ENCODE measurements at places on chromosomes 5 and 9. TPM values are rescaled to one million over a fixed set of nuclear protein-coding genes. Genes with fewer than 3 reads are reported as not detected.

FCN2 gene
- 1.2 TPM for total RNA-seq

SLC1A3 gene
- total RNA-seq = 429 TPM

CCNI2 gene
- not detected for total RNA-seq

KLF4 gene
- total RNA-seq = 386 TPM

CDKN2B gene
- total RNA-seq = 68.7 TPM

SPATA31C1 gene
- total RNA-seq = not detected

NEUROG1 gene
- not detected for total RNA-seq

C5orf52 gene
- not detected for total RNA-seq

GRCh38 chr5:94086194-94086593, 344.8 kb upstream of the POU5F2 start:
- no peak for DNase-seq

- DNase-seq = no peak
Measured at GRCh38 chr5:133741396-133741795, 129.1 kb upstream of the FSTL4 start.

DNA sequence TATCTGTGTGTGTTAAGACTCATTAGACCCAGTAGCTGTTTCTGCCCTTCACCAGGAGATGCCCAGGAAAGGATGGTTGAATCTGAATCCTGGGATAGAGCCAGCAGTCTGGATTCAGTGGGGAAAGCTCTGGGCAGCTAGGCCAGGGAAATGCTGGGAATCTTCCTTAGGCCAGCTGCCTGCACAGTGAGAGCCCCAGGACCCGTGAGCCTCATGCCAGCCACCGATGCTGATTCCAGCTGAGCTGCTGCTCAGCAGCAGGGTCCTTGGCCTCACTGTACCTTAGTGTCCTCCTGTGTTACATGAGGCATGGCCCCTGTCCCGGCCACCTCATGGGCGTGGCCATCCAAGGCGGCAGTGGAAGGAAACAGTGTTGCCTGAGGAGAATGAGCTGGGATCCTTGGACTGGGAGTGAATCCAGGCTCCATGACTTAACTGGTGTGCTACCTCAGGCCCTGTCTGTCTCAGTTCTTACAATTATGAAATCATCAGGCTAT, 87.1 kb downstream of the AMBP start:
- peak; percentile 78 for DNase-seq

GRCh38 chr9:94895668-94896067, 169.2 kb downstream of the AOPEP start:
- DNase-seq = no peak

DNA sequence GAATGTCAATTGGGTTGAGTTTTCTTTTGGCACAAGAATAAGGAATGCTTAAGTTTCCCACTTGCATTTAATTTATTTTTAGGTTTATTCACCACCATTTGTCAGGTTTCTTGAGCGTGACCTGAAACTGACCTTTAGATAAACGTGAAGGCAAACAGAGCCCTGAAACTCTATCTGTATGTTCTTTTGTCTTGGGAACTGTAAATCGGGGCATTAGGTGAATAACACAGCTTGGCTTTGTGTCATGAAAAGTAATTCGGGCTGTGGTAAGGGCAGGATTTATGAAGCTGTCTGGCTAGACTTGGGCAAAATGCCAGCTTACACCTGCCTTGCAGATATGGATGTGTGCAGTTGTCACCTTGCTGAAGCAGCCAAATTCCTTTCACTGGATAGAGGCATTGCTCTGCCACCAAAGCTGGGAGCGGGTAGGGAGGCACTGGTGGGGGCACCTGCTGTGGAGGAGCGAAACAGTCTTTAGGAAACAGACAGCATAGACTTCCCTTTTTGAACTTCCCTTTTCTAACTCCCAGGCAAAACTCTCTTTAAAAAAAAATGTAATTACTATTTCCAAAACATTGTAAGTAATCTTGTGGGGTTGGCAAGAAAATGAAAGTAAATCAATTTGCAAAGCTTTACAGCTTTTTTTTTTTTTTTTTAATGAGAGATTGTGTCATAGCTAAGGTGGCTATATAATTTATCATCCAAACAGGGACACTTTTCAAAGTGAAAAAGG, 545.2 kb downstream of the CSNK1G3 start:
- DNase-seq = no peak

DNA sequence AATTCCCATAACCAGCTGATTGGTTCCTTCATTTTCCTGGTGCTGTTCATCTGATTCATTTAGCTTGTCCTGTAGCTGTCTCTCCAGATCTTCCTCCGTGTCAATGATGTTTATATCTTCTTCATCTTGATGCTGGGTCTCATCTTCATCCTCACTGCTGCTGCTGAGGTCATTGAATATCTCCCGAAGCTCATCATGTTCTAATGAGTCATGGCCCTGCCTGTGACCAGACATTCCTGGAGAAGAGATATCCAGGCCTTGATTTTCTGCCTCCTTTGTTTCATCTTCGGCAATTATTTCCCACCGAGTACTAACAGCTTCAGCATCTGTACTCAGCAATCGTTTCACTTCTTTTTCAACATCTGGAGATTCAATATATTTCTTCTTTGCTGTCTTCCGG, 1.4 kb downstream of the TAF7 start:
- DNase-seq = no peak

DNA sequence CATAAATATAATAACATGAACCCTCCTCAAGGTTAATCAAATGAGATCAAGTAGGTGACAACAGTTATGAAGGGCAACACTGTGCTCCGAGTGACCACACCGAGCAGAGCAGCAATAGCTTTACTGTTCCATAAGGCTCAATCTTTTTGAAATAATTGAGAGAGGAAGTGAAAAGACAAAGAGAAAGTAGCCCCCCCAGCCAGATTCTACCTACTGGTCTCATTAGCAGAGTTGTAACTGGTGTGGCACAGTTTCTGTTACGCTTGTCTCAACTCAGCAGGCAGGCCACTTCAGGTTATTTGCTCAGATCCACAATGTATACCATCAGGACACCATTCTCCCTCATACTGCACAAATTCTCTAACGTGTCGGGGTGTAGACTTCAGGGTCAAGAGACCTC, 14.0 kb downstream of the PRUNE2 start:
- no peak for DNase-seq

DNA sequence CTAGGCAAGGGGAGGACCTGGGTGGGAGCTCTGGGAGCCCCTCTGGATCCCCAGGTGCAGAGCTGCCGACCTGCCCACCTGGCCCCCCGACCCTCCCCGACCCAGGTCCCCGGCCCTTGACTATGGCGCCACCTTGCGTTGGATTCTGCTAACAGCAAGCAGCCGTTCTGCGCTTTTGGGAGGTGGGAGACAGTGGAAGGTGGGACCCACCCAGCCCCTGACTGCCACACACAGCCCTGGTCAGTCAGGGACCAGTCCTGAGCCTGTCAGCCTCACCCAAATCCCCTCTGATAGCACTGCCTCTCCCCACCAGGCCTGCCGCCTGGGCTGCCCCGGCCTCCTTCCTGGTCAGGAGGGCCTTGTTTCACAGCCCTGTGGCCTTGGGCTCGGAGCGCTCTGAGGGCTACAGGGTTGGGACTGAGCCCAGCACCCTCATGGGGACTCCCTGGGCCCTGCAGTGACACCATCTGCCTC, 77.9 kb downstream of the HMCN2 start:
- DNase-seq = no peak

- DNase-seq = no peak
Measured at GRCh38 chr5:176545737-176546509, 3.2 kb upstream of the CDHR2 start.

DNA sequence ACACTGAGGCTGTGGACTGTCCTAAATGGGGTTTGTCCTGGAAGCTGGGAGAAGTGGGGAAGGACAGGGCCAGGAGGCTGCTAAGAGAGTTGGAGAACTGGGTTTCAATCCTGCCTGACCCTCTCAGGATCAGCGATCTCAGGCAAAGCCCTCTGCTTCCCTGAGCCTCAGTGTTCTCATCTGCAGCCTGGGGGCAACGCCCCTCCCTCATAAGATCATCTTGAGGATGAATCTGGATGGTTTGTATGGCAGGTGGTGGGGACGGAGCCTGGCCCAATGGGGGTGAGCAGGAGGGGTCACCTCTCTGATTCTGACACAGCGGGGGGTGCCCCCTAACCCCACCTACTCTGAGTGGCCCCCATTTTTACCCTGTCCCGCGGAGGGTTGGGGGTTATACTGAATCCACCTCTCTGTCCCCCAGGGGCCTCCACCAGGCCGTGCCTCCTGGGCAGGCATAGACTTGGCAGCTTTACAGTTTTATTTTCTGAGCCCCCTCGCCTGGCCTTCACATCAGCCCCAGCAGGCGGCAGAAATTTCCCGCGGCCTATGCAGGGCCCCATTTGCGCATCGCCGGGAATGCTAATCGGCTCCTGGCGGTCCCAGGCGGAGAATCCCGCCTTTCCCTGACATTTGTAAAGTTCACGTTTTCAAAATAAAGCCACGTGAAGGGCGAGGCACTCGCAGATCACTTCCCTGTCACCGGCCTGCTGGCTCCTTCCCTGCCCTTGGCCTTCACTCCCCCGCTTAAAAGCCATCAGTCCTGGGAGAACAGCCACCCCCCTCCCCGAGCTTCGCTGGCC, 17.8 kb upstream of the LAMC3 start:
- no peak for DNase-seq

GRCh38 chr9:17380126-17380861, 198.6 kb upstream of the SH3GL2 start:
- DNase-seq = no peak

- DNase-seq = no peak
Measured at GRCh38 chr9:136808075-136808805, 492 bp downstream of the RABL6 start.

DNA sequence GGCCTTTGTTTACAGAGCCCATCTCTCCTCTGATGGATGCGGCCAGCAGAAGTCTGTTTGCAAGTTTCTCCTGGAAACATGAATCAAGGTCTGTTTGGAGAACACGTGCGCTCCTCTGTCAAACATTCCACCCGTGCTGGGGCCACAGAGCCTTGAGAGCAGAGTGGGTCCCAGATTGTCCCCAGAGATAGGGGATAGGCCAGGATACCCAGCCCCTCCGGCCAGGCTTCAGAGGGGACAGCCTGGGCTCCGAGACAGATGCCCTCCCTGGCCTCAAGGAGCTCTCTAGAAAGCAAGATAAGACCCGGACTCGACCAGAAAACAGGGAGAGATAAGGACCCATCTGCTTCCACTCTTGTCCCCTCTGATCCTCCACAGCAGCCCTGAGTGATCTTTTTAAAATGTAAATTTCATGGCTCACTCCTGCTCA, 40.4 kb upstream of the HAND1 start:
- DNase-seq = no peak

DNA sequence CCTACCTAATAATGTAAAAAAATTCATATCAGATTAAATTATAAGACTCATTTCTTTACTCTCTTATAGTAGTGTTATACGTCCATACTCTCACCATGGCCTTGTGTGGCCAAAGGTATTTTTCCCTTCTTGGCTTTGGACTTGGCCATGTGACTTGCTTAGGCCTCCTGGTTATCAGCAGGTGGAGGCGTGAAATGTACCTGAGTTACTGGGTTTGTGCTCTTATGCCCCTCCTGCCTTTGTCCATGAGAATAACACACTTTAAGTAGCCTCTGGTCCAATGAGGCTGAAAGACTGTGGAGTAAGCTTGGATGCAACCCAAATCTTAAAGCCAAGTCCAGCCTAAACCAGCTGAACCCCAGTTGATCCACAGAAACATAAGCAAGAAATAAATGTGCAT, 68.7 kb downstream of the RETREG1 start:
- DNase-seq = no peak

DNA sequence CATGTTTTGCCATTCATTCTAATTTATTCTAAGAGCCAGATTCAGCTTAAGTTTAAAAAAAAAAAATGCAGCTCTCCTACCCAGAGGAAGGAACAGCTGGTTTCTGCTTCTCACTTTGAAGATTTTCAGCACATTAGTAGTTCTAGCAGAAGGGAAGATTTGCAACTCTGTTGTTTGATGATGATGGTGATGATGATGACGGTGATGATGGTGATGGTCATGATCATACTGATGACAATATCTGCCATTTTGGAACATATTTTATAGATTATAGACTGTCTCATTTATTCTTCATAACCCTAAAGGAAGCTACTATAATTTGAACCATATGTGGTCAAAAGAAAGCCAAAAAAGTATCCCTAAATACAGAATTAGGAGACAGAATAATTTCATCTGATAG, 7.9 kb upstream of the MED10 start:
- no peak for DNase-seq

DNA sequence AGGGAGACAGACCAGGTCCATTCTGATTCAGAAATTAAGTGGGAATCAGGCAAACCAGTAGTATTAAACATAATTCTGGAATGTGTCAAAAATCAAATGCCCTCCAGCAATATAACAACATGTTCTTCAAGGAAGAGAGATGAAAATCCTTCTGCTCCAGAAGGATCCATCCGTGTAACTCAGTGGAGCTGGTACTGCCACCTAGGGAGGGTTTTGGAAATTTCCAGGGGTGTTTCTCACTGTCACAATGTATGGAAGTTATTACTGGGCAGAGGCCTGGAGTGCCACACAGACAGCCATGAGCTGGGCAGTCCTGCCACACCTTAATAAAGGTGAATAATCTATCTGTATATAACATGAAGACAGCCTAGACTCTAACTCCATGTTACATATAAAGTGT, 87.5 kb downstream of the TTLL11 start:
- no peak for DNase-seq

GRCh38 chr5:105638437-105638836, 2032.3 kb downstream of the EFNA5 start:
- DNase-seq = no peak

- DNase-seq = no peak
Measured at GRCh38 chr5:10268100-10268499, 18.0 kb downstream of the CCT5 start.

Measured in mesenteric fat pad (tissue), 1 donor.